Esophagus squamous epithelium (tissue), 5 donors: ENCODE measurements at places on chromosomes 13 and 19.

DNA sequence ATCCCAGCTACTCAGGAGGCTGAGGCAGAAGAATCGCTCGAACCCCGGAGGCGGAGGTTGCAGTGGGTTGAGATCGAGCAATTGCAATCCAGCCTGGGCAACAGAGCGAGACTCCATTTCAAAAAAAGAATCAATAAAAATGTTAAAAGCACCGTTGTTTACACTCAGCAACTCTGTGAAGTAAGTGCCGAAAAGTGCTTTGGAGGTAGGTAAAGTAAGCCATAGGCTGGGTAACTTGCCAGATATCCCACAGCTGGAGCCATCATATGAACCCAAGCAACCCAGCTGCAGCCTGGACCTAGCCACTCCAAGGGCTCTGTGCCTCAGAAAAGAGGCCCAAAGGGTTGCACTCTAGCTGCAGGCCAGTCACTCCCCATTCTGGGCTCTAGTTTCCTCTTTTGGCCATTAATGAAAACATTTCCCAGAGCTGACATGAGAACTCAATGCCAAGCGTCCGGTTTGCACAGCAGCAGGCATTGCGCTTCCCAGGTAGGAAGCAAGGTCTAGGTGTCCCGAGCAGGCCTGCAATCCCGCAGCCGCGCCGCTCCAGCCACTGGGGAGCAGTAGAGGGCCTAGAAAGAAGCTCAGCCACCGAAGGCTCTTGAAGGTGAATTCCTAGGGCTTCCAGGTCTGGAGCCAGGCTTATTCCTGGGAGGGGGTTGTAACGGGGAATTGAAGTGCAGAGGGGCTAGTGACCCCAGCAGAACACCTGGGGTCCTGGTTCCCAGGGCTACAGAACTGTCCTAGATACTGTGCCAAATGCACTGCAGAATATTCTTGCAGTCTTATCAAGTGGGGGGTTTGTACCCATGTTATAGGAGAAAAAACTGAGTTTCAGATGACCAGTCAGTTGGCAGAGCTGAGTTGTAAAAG lies 4.1 kb upstream of the CD79A start:
- no peak for DNase-seq

DNA sequence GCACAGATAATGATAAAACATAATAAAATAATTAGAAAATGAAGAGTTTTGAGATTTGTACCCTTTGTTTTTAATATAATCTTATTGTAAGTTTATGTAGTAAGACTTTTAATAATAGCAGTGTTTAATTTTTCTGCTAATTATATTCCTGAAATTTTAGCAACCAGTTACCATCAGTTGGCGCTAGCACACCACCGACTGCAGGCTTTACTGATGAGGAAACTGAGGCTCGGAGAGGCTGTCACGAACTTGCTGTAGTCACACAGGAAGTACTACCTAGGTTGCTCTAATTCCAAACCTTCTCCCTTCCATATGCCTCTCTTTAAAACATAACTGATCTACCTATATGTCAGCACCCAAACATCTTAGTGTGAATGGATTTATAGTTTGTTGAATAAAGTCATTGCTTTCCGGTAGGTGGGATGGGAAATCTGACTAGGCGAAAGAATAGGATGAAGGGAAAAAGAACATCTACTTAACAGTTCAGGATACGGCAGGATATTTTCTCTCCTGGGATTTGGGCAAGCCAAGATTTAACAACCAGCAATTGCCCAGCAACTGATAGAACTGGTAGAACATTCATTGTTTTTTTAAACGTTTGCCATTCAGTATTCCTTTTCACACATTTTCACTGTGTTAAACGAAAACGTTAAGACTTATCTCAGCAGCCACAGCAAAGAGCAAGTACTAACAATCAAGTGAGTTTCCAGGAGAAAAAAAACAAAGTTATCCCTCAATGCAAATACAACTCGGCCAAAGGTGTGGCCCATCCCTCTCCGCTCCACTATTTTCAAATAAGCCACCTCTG lies 822 bp upstream of the RFXAP start:
- no peak for DNase-seq

DNA sequence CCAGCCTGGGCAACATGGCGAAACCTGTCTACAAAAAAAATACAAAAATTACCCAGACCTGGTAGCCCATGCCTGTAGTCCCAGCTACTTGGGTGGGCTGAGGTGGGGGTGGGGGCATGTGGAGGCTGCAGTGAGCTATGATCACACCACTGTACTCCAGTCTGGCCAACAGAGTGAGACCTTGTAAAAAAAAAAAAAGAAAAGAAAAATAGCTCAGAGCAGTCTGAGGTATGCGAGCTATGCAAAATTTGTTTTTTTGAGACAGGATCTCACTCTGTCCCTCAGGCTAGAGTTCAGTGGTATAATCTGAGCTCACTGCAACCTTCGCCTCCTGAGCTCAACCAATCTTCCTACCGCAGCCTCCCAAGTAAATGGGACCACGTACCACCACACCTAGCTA lies 7.1 kb upstream of the TOMM40 start:
- no peak for DNase-seq

GRCh38 chr13:46804391-46804815 lies 7.4 kb upstream of the ESD start:
- DNase-seq, result no peak
